ENCODE measurements at places on chromosomes 4 and X.

GRCh38 chr4:112371361-112371760, 74.2 kb downstream of the ALPK1 start:
- no peak for DNase-seq

DNA sequence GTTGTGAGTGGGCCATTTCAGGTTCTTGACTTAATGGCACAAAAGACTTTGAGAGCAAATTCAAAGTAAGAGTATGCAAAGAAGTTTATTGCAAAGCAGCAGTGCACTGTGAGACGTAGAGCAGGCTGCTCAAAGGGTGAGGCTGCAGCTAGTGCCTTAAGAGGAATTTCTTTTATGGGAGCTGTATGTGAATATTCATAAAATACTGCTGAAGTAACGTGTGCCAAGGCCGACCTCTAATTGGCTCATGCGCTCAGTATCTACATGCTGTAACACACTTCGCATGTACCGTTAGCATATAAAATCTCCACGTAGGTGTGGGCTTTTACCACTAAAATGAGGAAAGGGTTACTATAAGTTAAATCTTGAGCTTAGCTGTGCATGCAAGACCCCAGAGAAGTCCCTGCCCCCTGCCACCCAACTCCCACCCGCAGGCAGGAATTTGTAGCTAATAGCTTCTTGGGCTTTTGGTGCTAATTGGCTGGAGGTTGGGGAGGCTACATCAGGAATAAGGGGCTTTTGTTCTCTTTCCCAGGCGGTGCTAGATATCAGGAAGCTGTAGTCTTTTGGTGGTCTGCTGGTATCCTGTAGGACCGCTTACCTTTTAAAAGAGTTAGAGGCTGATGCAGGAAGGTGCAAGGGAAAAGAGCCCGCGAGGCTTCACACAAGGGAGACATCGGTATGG, 47.6 kb downstream of the FSTL5 start:
- no peak for DNase-seq

- no peak for DNase-seq
Measured at GRCh38 chrX:151675121-151675746, 20.0 kb upstream of the PRRG3 start.

DNA sequence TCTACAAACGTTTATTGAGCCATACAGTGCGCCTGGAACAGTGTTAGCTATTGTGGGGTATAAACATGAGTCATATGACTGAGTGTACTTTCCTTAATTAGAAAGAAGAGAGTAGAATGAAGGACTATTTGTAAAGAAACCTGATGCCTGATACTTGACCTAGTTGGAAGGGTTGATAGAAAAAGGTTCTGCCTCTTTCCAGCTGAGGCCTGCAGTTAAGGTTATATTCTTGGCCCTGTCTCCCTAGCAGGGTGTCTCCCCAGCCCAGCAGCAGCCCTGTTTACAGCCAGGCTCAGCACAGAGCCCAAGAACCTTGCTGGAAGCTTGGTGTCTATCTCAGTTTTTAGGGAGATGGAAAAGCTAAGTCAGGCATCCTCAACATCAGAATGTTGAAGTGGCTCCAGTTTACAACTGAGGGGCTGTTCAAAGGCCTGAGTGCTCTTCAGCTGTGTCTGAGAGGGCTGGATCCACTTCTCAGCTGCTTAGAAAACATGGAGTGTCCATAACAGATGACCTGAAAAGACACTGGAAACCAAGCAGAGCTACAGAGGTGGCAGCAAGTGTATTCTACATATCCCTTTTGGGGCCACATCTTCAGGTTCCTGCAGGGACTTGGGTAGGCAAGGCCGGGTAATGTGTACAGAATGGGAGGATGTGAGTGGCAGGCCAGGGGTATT, 21.6 kb downstream of the NYX start:
- DNase-seq = no peak

DNA sequence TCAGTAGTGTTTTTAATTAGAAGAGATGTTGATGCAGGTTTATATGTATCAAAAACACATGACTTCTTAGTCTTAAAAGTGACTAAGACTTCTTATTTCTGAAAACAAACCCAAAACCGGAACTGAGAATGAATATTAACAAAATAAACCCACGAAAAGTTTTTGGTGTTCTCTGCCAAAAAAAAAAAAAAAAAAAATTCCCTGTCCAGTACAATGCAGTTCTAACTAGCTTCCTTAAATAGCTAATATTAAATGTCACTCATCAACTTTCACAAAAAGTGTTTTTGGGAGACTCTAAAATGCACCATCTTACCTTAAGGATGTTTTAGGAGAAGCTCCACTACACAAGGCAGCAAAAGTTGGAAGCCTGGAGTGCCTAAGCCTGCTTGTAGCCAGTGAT, 2.0 kb downstream of the ANKRD37 start:
- no peak for DNase-seq

DNA sequence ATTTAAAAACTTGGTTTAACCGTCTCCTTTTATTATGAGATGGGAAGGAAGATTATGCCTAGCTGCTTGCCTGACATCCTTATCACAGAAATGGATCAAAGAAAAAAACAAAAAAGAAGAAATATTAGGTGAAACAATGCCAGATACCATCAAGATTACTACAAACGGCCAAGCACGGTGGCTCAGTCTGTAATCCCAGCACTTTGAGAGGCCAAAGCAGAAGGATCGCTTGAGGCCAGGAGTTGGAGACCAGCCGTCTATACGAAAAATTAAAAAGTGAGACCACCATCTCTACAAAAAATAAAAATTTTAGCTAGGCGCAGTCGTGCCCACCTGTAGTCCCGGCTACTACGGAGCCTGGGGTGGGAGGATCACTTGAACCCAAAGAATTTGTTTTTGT, 2.3 kb downstream of the FRYL start:
- DNase-seq = no peak

GRCh38 chr4:189049682-189050081, 891.0 kb upstream of the FRG1 start:
- no peak for DNase-seq

DNA sequence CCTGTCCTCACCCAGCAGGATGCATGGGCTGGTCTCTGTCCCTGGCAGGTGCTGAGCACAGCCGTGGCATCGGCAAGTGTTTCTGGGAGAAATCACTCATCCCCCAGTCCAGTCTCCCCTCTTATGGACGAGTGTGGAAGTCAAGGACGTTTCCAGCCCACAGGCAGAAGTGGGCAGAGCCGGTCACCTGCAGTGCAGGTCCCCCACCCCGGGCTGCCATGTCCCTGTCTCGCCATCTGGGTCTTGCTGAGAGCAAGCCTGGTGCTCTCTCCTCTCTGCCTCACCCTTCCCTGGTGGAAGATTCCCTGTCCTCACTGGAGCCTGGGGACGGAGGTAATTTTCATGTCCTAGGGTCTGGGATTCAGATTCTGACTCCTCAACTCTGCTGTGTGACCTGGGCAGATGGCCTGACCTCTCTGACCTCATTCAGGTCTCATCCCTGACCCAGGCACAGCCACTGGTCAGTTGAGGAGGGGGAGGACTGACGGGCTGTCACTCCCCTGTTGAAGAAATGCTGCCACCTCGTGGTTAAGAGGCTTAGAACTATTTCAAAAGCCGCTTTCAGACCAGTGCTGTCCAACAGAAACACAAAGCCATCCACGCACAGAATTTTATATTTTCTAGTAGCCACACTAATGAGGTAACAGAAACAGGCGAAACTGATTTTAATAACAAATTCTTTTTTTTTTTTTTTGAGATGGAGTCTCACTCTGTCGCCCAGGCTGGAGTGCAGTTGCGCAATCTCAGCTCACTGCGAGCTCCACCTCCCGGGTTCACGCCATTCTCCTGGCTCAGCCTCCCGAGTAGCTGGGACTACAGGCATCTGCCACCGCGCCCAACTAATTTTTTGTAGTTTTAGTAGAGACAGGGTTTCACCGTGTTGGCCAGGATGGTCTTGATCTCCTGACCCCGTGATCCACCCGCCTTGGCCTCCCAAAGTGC, 1.8 kb downstream of the CPZ start:
- no peak for DNase-seq

DNA sequence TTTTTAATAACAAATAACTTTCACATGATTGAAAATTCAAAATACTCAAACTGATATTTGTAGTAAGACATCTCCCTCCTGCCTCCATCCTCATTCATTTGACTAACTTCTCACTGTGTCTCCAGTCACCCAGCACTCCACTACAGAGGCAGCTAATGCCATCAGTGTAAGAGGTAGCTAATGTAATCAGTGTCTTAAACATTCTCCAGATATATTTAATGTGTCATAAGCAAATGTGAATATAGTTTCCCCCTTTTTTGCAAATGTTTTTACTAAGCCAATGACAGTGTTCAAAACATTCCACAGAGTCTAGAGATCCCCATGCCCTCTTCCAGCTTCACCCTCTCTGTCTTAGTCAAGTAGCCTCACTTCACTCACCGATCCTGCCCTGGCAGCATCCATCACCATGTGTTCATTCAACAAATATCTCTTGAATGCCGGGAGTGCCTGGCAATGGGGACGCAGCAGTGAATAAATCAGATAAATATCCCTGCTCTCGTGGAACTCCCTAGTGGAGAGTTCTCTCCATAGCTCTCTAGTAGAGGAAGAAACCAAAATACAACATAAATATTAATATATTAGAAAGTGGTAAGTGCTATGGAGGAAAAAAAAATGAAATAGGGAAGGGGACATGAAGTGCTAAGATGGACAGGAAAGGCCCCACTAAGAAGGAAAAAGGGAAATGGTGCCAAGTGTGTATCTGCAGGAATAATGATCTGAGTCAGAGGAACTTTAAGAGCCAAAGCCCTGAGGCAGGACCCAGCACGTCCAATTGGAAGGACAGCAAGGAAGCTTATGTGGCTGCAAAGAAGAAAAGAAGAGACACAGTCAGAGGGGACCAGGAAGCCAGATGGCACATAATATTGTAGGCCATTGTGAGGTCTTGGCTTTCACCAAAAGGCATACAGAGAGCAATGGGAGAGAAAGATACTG, 18.7 kb downstream of the SCFD2 start:
- no peak for DNase-seq

GRCh38 chr4:25493466-25493865, 116.4 kb downstream of the ANAPC4 start:
- DNase-seq = no peak

- no peak for DNase-seq
Measured at GRCh38 chr4:142556570-142557238, 289.4 kb downstream of the INPP4B start.

DNA sequence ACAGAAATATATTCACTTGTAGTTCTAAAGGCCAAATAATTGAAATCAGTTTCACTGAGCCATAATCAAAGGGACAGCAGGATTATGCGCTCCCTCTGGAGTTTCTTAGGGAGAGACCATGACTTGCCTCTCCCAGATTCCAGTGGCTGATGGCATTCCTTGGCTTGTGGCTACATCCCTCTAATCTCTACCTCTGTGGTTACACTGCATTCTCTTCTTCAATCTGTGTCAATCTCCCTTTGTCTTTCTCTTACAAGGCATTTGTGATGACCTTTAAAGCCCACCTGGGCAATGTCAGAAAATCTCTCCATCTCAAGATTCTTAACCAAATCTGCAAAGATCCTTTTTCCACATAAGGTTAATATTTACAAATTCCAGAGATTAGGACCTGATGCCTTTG, 260.2 kb downstream of the UNC5C start:
- DNase-seq = no peak

GRCh38 chr4:22978656-22979055, 285.9 kb downstream of the GBA3 start:
- no peak for DNase-seq

DNA sequence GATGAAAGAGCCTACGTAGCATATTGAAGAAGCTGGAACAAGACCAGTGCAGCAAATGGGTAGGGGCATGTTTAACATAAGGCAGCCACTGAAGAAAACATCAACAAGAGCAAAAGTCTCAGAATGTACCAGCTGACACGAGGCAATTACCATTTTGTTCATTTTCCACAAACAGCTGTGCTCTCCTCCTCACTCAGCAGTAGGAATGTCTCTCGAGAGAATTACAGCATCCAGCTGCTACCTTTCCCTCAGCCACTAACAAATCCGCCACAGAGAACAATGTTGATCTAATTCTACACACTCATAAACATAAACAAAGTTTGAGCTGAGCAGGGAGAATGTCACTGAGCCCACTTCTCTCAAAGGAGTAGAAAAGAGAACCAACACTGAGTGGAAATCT, 68.0 kb downstream of the OPHN1 start:
- DNase-seq = no peak

DNA sequence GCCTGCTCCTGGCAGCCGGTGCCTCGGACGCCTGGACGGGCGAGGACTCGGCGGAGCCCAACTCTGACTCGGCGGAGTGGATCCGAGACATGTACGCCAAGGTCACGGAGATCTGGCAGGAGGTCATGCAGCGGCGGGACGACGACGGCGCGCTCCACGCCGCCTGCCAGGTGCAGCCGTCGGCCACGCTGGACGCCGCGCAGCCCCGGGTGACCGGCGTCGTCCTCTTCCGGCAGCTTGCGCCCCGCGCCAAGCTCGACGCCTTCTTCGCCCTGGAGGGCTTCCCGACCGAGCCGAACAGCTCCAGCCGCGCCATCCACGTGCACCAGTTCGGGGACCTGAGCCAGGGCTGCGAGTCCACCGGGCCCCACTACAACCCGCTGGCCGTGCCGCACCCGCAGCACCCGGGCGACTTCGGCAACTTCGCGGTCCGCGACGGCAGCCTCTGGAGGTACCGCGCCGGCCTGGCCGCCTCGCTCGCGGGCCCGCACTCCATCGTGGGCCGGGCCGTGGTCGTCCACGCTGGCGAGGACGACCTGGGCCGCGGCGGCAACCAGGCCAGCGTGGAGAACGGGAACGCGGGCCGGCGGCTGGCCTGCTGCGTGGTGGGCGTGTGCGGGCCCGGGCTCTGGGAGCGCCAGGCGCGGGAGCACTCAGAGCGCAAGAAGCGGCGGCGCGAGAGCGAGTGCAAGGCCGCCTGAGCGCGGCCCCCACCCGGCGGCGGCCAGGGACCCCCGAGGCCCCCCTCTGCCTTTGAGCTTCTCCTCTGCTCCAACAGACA, 4.4 kb downstream of the SOD3 start:
- peak; percentile 0 for DNase-seq

- DNase-seq = no peak
Measured at GRCh38 chrX:131831185-131831520, 191.9 kb upstream of the STK26 start.

DNA sequence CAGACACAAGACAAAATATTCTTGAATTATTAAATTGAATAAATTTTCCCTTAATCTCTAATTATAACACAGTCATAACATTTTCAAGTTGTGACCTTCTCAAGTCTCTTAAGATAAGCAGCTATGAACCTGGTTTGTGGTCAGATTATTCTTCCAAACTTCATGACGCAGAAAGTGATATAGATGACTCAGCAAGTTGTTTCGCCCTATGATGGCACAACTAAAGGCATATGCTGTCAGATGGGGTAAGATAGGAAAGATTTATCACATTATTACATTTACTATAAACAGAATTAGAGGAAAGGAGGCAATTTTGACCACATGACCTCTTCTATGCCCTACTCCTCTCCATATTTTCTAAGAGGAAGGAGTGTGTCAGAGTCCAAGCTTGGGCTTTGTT, 4.6 kb upstream of the DCAF12L2 start:
- DNase-seq = no peak

GRCh38 chr4:112550728-112551127, 34.7 kb upstream of the NEUROG2 start:
- no peak for DNase-seq

GRCh38 chr4:32569861-32570260, 1849.7 kb downstream of the PCDH7 start:
- DNase-seq = no peak
